ENCODE measurements at places on chromosomes 2 and 18. TPM values are rescaled to one million over a fixed set of nuclear protein-coding genes. Genes with fewer than 3 reads are reported as not detected.

PLGLB1 gene
- total RNA-seq, result not detected

LBX2 gene
- 2.6 TPM for total RNA-seq

PDE11A gene
- total RNA-seq, result 1.00 TPM

UPP2 gene
- not detected for total RNA-seq
